ENCODE measurements at places on chromosomes 5 and 9.

DNA sequence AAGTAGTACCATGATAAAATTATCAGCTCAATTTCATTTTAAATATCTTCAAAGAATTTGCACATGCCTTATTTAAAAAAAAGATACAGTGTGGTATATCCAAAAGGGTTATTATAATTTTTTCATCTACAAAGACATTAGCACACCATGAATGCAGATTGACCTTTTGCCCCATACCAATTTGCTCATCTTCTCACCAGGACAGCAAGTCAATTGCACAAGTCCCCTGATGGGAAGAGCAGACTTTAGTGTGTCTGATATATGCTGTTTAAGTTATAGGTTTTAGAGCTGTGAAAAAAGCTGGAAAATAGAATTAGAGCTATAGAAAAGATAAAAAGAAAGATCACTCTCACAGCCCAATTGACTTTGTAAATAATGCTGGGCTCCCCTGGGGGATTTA, 325.8 kb upstream of the CDH6 start:
- no peak for DNase-seq

DNA sequence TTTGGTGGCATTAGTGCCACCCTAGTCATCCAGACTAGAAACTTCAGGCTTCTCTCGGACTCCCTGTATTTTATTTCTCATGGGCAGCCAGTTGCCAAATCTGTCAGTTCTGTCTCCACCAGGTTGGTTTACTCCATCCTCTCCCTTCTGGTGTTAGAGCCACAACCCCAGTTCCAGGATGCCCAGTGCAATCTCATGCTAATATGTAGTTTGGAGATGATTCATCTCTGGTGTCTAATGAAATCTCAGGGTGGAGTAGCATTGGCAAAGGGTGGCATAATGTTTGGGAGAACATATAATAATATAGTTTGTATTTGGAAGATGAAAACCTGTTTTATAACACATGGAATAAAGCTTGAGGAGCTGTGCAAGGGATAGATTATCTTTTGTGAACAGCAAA, 30.2 kb downstream of the SLC46A2 start:
- DNase-seq: no peak

DNA sequence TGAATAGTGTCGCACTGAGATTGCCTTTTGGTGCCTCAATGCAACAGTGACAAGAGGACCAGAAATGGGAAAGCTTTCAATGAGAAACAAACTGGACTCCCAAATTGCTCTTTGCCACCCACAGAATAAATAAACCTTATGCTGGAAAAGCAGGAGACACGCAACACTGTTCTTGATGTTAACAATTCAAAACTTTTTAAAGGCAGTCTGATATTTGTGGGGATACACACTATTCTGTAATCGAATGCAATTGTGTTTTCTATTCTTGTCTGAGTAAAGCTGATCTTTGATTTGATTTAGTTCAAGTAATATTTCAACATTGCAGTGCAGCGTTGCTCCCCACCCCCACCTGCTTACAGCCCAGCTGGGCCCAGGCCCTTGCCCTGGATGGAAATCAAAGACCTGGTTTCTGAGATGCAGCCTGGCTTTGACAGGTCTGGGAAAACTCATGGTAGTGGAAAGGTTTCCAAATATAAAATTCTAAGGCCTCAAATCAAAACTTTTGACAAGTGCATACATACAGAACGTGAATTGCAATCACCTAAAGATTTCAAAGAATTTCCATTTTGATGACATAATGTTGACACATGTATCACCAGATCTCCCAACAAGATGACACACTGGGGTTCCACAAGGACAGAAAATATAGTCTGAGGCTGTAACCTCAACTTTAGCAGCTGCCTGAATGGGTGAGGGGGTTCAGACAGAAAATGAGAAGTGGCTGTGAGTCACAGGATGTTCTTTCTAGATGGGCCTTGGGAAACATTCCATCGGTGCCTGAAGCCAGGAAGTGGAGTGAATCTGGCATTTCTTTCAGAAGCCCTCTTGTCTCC, 55.1 kb downstream of the ABCA1 start:
- DNase-seq: no peak

DNA sequence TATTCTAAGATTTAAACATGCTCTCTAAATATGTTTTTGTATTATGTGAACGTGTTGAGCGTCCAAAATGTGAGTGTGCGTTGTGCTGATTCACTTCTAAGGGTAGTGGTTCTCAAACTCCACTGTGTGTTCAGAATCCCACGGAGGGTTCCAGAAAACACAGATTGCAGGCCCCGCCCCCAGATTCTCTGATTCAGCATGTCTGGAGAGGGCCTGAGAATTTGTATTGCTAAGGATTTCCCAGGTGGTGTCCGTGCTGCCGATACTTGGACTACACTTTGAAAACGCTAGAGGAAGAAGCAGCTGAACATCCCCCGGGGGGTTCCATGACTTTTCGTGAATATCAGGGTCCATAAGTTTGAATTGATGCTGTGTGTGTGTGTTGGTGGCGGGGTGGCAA, 1043.2 kb upstream of the WWC1 start:
- DNase-seq: no peak

DNA sequence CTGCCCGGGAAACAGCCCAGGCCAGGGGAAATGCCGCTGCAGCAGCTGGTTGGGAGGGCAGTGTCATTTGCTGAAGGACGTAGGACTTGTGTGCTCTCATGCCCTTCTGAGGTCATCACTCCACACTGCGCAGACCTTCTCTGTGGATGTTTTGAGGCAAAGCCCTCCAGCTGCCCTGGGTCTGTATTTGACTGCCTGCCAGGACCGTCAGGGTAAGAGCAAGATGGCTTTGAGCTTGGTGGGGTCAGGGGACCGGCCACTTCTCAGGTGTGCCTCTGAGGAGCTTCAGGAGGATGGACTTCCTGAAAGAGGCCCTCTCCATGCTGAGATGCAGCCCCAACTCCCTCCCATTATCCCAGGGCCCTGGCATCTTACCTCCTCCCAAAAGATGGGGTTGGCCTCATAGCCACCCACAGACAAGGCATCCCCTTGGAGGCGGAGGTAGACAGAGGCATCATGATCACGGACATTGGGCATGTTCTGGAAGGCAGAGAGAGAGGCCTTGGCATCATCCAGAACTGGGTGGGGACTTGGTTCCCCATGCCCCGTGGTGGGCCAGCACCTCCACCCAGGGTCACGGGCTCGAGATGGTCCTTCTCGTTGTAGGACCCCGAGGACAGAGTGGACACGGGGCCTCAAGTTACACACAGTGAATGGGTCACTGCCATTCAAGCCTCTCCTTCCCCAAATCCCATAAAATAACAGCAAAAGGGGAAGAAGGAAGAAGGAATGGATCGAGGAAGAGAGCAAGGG, 19.4 kb downstream of the SARDH start:
- DNase-seq: no peak

GRCh38 chr5:14415024-14415697, 166.4 kb upstream of the OTULINL start:
- DNase-seq: peak; percentile 71

GRCh38 chr5:114118511-114118910, 243.4 kb upstream of the KCNN2 start:
- no peak for DNase-seq

DNA sequence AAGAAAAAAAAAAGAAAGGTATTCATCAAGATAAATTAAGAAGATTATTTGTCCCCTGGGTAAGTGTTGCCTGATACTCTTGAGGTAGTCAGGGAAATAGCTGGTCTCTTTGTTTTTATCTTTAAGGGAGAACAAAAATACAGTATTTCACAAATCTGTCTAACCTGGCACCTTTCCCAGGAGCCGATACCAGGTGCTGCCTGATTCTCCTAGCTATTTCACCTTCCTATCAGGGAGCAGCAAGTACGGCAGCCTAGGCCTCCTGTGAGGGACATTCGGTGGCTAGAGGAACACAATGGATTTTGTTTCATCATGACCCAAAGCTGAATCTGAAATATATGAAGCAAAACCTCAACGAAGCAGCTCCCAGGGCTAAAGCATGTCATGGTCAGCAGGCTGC, 86.0 kb downstream of the TARS1 start:
- no peak for DNase-seq

GRCh38 chr5:136000932-136001331, 27.9 kb upstream of the TGFBI start:
- DNase-seq: no peak

GRCh38 chr5:122419142-122419894, 107.3 kb downstream of the SNCAIP start:
- DNase-seq: no peak

- DNase-seq: no peak
These were observed 69.5 kb downstream of the SH3TC2 start for GRCh38 chr5:148993283-148993936.

DNA sequence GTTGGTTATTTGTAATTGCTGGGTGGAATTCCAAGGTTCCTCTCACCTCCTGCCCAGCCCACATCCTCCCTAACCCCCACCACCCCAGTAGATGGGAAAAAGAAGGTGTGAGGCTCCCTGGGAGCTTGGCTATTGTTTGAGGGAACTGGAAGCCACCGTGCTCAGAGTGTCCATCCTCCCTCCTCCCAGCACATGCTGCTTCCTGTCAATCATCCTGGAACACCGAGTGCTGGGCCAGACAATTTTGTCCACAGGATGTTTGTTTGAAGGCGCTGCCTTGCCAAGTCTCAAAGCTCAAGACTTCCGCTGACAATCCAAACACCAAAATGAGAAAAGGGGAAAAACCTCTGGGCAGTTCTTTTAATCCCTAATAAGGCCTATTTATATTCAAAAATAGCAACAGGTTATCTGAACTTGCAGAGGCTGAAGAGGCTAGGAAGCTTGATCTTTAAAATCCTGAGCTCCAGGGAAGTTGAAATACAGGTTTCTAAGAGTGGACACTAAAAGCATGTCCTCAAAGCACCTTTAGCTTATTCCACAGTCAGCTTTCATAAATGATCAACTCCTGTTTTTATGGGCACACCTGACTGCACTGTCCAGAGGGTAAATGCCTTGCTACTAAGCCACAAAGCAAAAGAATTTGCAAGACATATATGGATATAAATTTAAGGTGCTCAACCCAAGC, 286.7 kb downstream of the NFIB start:
- DNase-seq: no peak

GRCh38 chr9:89602978-89603766, 1.6 kb upstream of the GADD45G start:
- DNase-seq: peak; percentile 83

DNA sequence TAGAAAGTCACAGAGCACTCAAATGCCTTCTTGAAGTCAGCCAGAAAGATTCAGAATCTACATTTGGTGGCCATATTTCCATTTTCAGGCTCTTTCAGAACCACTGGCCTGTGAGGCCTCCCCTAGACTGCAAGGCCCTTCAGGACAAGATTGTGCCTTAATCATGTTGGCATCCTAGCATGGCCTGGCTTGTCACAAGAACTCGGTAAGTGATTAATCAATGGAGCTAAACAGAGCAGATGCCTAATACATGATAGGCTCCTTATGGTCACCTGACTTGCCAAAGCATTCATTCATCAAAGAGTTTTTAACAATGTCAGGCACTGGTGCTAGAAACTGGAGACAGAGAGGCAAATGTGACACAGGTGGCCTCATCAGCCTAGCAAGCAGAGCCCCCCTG, 70.3 kb downstream of the PGM5 start:
- no peak for DNase-seq

GRCh38 chr5:109250533-109251329, 159.0 kb downstream of the PJA2 start:
- DNase-seq: no peak

DNA sequence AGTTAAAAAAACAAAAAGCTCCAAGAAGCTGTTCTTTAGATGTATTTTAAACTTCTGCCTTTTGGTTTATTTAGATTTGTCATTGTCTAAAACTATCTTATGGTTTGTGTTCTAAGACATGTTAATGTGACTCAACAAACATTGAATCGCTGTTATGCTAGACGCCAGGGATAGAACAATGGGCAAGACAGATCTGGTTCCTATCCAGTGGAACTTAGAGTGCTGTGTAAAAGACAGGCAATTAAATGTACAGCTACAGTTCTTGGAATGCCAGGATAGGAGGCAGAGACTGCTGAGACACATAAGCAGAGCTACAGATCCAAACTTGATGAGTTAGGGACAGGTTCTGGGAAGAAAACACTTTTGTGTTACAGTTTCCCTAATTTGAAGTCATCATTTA, 22.4 kb downstream of the LYRM7 start:
- no peak for DNase-seq

GRCh38 chr9:37953775-37954437, 50.0 kb upstream of the SLC25A51 start:
- DNase-seq: peak; percentile 77

- DNase-seq: no peak
These were observed 43.2 kb downstream of the ESM1 start for GRCh38 chr5:54942064-54942778.

- no peak for DNase-seq
These were observed 94.8 kb downstream of the SGCD start for GRCh38 chr5:156421798-156422197.

DNA sequence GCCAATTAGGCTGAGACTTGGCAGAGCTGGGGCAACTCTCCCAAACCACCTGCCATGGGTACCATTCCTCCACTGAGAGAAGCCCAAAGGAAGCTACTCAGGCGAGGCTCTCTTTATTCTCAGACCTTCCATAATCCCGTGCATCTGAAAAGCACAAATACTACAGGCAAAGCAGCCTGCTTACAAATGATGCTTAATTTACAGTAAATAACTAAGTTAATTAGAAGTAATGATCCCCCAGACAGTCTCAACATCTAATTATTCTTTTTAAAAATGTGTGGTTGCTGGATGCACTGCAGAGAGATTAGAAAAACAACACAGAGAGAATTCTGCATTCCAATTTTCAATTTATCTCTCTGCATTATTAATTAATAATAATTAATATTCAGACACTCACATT, 53.1 kb downstream of the AK8 start:
- DNase-seq: no peak

- peak; percentile 34 for DNase-seq
These were observed 33.3 kb downstream of the KCTD16 start for GRCh38 chr5:144203750-144204596.

DNA sequence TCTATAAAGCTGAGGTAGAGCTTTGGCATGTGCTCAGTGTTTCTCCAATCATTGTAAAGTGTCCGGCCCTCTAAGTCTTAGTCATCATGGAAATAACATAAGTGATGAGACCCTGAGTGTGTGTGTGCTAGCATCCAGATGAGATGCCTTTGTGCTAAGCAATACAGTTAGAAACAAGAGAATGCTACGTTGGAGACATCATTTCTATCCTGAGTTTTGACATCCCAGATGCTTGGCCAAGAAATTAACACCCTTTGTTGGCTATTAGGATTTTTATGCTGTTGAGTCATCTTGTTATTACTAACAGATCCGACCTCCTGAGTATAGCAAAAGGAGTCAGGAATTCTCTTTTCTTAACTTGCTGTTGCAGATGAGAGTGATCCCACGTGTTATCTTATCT, 508.0 kb downstream of the GADD45G start:
- no peak for DNase-seq

- DNase-seq: no peak
These were observed 62.1 kb upstream of the FANCC start for GRCh38 chr9:95379630-95380029.

GRCh38 chr5:166377756-166378155, 1913.7 kb upstream of the WWC1 start:
- DNase-seq: no peak

GRCh38 chr5:87339986-87340385, 72.3 kb downstream of the RASA1 start:
- DNase-seq: no peak

GRCh38 chr9:134944916-134945315, 27.2 kb upstream of the FCN1 start:
- DNase-seq: no peak

GRCh38 chr9:81680006-81680405, 9.3 kb downstream of the TLE1 start:
- no peak for DNase-seq

- no peak for DNase-seq
These were observed 9.4 kb upstream of the MAPK9 start for GRCh38 chr5:180301253-180301652.
